Activated naive CD4-positive, alpha-beta T cell treated with anti-CD3 and anti-CD28 coated beads, Interleukin-2, amount 10 ng/mL, durations not matched to agents 7 days and 5 days (primary cell): ENCODE measurements at places on chromosomes 5 and 9.

DNA sequence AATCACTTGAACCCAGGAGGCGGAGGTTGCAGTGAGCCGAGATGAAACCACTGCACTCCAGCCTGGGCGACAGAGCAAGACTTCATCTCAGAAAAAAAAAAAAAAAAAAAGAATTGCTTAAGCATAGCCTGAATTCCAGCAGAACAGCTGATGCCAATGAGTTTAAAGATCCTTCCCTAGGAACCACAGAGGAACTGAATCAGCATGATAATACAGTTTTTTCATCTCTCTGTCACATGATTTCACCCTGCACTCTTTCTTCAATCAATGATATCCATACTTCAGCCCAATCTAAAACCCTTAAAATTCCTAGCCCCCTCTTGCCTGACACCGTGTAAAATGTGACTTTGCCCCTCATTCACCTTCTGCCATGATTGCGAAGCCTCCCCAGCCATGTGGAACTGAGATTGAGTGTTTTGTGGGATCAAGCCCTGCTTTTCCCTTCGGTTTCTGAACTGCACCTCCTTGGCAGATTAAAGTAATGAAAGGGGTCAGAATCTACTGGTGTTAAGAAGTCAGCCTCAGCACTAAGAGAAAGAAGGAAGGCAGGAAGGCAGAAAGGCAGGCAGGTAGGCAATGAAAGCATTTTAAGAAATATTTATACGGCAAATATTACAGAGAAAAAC, 20.9 kb upstream of the DMXL1 start:
- no peak overlapping the region for H3K27ac ChIP-seq
- DNase-seq: no peak
- H3K36me3 ChIP-seq: no peaks in the 10 kb centered on the region
- no peaks in the 10 kb centered on the region for H3K4me1 ChIP-seq
- H3K4me3 ChIP-seq: no peak overlapping the region

GRCh38 chr5:31350395-31350794, 156.9 kb downstream of the CDH6 start:
- no peak overlapping the region for H3K4me3 ChIP-seq
- no peak overlapping the region for H3K27ac ChIP-seq
- DNase-seq: no peak

DNA sequence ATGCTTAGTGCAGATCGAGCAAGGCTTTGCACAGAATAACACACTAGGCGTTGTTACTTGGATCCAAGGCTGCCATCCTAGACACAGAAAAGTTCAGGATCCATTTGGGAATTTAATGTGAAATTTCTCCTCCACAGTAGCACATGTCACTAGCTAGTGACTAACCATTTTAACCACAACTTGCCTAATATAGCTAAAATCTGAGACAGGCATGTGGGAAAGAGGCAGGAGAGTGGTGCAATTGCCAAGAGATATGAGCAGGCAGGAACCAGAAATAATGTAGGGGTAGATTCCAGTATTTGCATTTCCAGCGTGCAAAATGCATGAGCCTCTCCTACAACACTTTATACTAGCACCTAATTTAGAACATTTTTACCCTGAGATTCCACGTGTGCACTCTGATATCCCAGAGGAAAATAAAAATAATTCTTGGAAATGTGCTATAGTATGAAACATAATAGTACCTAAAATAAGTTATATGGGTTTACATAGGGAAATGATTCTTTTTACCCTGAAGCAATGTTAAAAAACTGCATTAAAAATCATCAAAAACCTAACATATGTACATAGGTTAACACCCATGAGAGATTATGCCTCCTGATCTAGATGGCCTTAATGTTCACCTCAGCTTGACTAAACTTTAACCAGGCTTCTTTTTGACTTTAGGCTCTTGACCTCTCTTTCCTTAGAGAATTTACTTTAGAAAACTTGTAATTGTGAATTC, 1230.6 kb upstream of the NUDT12 start:
- no peak overlapping the region for H3K4me3 ChIP-seq
- H3K36me3 ChIP-seq: no peaks in the 10 kb centered on the region
- H3K4me1 ChIP-seq: no peaks in the 10 kb centered on the region

GRCh38 chr5:141933151-141933550, 9.5 kb downstream of the DELE1 start:
- H3K27me3 ChIP-seq: no peaks in the 10 kb centered on the region
- no peak overlapping the region for H3K4me3 ChIP-seq
- no peak for DNase-seq

- H3K4me1 ChIP-seq: no peaks in the 10 kb centered on the region
- H3K27ac ChIP-seq: no peak overlapping the region
- no peaks in the 10 kb centered on the region for H3K27me3 ChIP-seq
- no peak for DNase-seq
Measured at GRCh38 chr5:162607879-162608278, 540.3 kb downstream of the GABRG2 start.

GRCh38 chr9:136875155-136875554, 9.0 kb upstream of the EDF1 start:
- H3K27ac ChIP-seq: no peak overlapping the region
- no peak for DNase-seq
- no peak overlapping the region for H3K4me3 ChIP-seq
- peaks cover 3% of the 10 kb centered on the region for H3K4me1 ChIP-seq

DNA sequence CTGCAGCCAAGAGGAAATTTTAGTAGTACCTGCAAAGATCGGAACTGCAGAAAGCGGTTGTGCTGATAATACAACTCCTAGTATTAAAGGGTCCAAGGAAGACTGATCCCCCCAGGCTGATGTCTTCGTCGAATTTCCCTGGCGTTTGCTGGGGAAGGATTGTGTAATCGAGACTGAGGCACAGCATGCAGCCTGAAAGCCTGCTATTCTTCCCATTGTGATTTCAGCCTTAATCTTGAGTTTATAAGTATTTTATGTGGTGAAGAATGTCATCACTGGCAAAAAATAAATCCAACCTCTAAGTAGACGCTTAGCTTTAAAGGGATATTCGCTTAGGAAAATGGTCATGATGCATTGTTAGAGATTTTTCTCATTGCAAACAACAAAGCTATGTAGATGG, 21.3 kb upstream of the LMX1B start:
- H3K36me3 ChIP-seq: no peaks in the 10 kb centered on the region
- peaks cover 70% of the 10 kb centered on the region for H3K27me3 ChIP-seq
- no peak overlapping the region for H3K27ac ChIP-seq

DNA sequence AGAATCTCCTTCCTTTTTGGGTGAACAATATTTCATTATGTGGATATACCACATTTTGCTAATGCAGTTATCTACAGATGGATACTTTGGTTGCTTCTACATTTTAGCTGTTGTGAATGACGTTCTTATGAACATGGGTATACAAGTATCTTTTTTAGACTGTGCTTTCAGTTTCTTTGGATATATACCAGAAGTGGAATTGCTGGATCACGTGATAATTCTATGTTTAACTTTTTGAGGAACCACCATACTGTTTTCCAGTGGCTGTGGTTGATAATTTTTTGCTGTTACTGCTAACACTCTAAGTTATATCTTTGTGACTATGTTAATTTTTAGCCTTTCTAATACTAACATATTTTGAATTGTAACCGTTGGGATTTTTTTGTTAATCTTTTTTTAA, 12.5 kb downstream of the WDR70 start:
- H3K4me1 ChIP-seq: no peaks in the 10 kb centered on the region
- H3K4me3 ChIP-seq: no peak overlapping the region
- H3K27me3 ChIP-seq: no peaks in the 10 kb centered on the region
- no peak for DNase-seq
- peak overlapping the region; percentile 65 for H3K27ac ChIP-seq

DNA sequence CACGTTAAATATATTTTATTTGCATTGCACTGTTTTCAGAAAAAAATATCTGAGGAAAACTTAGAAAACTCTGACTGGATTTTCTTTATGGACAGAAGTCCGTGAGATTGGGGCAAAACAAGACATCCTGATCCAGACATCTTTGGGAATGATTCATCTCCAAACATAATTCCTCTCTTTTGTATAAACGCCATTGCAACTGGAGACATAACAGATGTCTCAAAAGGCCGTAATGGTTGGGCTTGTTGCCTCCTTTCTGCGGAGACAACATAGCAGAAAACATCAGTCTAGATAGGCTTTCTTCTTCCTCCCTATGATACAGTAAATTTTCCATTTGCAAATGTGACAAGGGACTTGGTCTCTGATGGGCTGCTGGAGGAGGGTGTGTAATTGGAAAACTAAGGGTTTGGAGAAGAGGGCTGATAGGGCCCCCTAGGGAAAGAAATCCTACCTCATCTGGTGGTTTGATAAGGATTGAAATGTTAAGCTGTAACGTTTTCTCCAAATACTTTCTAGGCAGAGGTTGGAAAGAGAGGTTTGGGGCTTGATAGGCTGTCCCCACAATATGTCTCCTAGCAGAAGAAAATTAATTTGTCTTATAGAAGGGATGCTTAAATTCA, 631.5 kb upstream of the ST8SIA4 start:
- H3K4me1 ChIP-seq: no peaks in the 10 kb centered on the region
- H3K27me3 ChIP-seq: no peaks in the 10 kb centered on the region
- H3K27ac ChIP-seq: no peak overlapping the region
- H3K4me3 ChIP-seq: no peak overlapping the region
- no peaks in the 10 kb centered on the region for H3K36me3 ChIP-seq
- no peak for DNase-seq

GRCh38 chr5:149951138-149951749, 6.7 kb upstream of the PDE6A start:
- no peak overlapping the region for H3K27ac ChIP-seq
- H3K36me3 ChIP-seq: no peaks in the 10 kb centered on the region
- peaks cover 7% of the 10 kb centered on the region for H3K27me3 ChIP-seq
- DNase-seq: no peak

DNA sequence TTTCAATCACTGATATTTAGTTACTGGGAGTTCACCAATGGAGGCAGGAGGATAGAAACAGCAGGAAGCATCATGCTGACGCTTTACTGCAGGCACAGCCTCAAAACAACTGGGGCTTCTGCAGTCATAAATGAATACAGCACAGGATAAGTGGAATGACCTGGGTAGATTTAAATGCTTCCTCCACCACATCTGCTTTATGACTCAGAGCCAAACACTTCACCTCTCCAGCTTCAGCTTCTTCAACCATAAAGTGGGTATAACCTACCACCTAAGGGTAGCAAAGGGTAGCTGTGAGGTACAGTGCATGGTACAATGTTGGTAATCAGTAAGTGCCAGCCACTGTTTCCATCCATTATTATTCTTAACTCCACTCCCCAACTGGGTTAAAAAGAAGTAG, 28.4 kb downstream of the RASEF start:
- no peaks in the 10 kb centered on the region for H3K36me3 ChIP-seq
- peaks cover 3% of the 10 kb centered on the region for H3K27me3 ChIP-seq
- no peak overlapping the region for H3K27ac ChIP-seq
- no peak for DNase-seq
- H3K4me3 ChIP-seq: no peak overlapping the region
- H3K4me1 ChIP-seq: no peaks in the 10 kb centered on the region

DNA sequence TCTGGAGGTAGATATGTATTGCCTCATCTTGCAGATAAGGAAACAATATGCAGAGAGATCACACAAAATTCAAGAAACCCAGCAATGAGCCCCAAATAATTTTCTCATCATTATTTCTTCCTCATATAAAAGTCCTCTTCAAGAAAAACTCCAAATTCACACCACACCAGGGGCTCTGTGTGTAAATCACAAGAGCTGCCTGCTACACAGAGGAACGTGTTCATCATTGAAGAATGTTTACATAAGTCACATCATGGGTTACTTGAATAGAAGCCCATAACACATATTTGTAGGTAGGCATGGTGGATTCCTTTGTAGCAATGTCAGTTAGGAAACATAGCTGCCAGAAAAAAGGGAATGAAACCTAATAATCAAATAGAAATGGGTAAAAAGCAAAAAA, 308.1 kb upstream of the TLE4 start:
- DNase-seq: no peak
- no peaks in the 10 kb centered on the region for H3K4me1 ChIP-seq
- H3K4me3 ChIP-seq: no peak overlapping the region
- no peak overlapping the region for H3K27ac ChIP-seq

DNA sequence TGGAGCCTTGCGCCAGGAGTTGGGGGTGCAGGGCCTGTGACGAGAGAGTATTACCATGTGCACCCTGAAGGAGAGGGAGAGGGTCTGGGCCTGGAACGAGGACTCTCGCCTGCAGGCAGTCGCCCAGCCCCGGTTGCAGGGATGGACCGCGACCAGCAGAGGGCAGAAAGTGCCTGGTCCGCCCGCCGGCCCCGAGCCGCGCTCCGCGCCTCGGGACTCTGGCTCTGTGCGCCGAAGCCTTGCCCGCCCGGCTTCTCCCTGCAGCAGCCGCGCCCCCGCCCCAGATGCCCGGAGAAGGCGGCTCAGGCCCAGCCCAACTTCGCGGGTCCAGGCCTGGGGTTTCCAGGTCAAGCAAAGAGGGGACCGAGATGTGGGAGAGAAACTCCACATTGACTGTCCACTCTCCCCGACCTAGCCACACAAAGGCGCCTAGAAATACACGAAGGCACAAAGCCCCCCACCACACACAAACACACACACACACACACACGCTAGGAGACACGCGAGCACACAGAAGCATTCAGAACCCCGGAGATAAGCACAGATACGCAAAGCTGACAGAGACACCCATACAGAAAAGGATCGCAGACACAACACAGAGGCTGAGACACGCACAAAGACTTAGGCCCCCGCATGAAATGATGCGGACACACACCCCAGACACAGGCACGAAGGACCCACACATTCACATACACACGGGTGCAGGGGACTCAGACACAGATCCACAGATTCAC, 2.0 kb upstream of the LMX1B start:
- peak; percentile 78 for DNase-seq
- peaks cover 21% of the 10 kb centered on the region for H3K4me1 ChIP-seq
- H3K4me3 ChIP-seq: no peak overlapping the region
- H3K36me3 ChIP-seq: peaks cover 7% of the 10 kb centered on the region

GRCh38 chr5:9288234-9288633, 257.6 kb downstream of the SEMA5A start:
- DNase-seq: no peak
- H3K27me3 ChIP-seq: no peaks in the 10 kb centered on the region
- no peaks in the 10 kb centered on the region for H3K36me3 ChIP-seq
- H3K4me1 ChIP-seq: no peaks in the 10 kb centered on the region

DNA sequence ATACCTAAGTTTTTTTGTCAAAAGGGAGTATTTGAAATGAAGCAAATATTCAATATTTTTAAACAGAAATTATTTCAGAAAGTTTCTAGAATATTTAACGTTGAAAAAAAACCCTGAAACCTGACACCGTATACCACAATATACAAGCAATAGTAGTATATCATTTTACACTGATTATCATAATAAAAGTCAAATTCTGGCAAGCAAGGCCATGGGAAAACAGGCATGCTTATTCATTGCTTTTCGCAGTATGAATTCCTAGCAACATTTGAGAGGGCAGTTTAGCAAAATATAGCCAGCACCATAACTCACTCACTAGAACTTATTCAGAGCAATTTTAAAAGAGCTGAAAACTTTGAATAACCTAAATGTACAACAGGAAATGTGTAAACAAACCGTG, 46.1 kb downstream of the ERAP1 start:
- no peak overlapping the region for H3K4me3 ChIP-seq
- H3K4me1 ChIP-seq: no peaks in the 10 kb centered on the region
- no peak for DNase-seq

- no peaks in the 10 kb centered on the region for H3K36me3 ChIP-seq
- H3K4me3 ChIP-seq: no peak overlapping the region
- no peak for DNase-seq
- H3K4me1 ChIP-seq: no peaks in the 10 kb centered on the region
Measured at GRCh38 chr5:114223866-114224265, 138.0 kb upstream of the KCNN2 start.
